Effector CD4-positive, alpha-beta T cell (primary cell): ENCODE measurements at places on chromosomes 7 and 10.
A peak's percentile ranks its signal among the peaks of the same experiment; 100 is the strongest.

DNA sequence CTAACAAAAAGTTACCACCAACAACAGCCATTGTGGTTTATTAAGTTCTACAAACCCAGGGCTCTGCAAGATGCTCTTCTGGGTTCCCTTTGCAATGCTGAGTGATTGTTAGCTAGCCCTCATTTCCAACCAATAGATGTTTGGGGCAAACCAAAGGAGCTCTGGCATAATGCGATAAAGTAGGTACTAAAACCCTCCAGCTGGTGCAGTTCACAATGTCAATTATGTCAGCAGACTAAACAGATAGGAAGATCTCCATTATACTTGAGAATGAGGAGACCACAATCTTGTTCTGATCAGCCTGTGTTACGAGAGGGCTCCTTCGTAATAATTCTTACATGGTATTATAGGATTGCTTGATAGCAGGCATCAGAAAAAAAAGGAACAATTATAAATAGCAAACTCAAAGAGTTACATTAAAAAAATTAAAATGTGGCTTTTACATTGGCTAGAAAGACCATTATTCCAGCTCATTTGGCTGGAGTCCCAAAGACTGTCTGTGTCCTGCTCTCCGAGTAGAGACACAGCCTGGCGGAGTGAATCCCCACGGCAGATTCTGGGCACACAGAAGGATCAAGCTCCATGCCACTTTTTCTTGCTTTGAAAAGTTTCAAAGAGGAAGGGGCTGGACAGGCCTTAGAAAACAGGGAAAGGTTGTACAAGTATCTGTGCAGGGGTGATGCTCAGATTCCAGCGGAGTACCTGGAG is 93.8 kb downstream of the ZRANB1 start:
- no peak for DNase-seq

DNA sequence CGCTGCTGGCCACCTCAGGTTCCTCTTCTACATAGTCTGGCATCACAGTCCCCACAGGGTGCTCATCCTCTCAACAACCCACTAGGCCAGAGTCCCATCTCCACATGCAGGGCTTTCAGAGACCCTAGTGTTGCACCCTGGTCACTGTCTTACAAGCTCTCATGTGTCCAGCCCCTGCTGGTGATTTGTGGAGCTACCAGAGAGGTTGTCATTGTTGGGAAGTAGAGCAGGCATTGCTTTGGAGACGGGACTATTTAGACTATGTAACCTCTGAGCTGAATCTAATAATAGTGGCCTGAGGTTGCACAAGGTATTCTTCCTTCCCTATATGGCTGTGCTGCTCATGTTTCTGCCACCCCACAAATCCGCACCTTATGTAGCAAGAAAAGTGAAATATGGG is 135.3 kb upstream of the VWC2 start:
- DNase-seq: no peak

DNA sequence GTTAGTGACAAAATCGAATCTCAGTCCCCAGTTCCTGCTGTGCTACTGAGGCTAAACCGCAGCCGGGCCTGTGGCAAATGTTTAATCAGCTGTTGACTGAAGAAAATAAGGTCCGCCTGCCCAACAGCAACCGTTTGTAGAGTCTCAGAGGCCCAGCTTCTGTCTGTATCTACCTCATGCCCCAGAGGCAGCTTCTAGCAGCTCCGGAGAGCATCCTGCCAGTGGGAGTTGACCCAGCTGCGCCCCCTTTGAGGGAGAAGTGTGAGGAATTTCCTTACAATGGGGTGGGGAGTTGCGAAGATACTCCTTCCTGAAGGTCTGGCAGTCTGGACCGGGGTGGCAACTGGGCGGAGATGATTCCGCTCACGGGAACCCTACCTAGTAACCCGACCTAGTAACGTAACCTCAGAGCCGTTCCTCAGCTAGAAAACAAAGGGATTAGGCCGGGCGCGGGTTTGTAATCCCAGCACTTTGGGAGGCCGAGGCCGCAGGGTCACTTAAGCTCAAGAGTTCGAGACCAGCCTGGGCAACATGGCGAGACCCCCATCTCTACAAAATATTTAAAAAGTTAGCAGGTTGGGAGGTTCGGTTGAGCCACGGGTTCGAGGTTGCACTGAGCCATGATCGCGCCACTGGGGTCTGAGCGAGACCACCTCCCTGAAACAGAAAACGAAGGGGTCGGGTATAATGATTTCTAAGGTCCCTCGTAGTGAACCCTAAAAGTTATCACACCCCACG is 846 bp upstream of the ZNF775 start:
- DNase-seq: peak; percentile 34

- no peak for DNase-seq
These were observed 112.4 kb upstream of the EEPD1 start for GRCh38 chr7:36040679-36041078.

DNA sequence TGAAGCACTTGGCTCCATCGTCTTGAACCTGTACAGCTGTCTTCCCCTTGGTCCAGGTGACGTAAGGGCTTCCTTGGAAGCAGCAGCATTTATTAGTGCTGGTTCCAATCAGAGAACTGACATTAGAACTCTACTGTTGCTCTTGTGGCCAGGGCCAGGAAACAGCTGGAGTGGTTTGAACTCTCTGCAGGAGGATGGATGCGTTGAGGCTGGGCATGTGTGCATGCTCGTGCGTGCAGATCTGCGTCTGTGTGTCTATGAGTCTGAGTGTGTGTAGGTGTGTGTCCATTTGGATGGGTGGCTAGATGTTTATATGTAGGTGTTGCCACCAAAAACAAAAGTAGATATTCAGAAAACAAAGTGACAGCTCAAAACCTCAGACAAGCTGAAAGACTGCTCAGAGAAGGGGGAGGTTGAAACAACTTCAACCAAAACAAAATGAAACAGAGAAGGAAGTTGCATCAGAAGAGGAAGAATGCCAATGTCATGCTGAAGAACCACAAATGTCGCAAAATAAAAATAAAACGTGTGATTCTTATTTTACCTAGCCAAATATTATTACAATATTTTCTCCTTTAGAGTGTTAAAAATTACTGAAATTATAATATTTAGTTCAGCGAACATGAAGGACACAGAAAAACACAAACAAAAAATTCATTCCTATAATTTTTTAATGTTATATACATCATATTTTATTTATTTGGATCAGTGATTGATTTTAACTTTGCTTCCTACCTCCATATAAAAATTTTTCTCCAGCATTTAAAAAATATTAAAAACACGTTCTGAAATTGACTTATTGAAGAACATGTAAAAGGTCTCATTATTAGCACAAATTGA is 96.1 kb upstream of the MKLN1 start:
- peak; percentile 57 for DNase-seq

DNA sequence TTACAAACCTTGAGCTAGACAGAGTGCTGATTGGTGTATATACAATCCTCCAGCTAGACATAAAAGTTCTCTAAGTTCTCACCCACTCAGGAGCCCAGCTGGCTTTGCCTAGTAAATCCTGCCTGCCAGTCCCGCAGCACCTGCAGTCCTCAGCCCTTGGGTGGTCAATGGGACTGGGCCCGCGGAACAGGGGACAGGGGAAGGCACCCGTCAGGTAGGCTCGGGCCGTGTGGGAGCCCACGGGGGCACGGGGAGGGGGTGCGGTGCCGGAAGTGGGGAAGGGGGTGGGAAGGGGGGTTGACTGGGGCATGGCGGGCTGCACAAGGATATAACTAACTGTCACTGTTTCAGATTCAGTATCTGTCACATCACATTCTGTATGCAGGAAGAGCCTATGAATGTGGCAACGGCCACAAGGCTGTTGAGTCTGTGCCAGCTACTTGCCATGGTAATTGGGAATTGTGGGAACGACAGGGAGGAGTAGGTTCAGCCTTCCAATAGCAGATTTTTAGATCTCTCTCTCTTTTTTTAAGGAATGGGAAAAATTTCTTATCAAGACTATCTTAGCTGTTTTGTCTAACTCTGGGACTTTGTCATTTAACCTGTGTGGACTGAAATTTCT is 205.1 kb upstream of the PLPP4 start:
- no peak for DNase-seq

DNA sequence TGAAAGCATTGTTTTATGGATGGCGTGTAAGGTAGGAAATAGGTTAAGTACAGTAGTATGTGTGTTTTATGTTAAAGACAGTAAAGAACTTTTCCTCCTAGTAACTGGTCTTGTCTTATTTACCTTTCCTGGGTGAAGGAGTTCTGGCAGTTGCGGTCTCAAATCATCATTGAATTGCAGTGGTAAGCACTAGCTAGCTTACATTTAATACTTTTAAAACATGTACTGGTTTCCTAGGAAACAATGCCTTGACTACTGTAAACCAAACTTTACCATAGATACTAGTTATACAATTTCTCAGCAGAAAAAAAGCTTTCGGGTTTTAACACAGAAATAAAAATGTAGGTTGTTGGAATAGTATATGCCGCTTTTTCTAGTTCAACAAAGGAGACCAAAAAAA is 37.7 kb downstream of the PRKG1 start:
- no peak for DNase-seq

DNA sequence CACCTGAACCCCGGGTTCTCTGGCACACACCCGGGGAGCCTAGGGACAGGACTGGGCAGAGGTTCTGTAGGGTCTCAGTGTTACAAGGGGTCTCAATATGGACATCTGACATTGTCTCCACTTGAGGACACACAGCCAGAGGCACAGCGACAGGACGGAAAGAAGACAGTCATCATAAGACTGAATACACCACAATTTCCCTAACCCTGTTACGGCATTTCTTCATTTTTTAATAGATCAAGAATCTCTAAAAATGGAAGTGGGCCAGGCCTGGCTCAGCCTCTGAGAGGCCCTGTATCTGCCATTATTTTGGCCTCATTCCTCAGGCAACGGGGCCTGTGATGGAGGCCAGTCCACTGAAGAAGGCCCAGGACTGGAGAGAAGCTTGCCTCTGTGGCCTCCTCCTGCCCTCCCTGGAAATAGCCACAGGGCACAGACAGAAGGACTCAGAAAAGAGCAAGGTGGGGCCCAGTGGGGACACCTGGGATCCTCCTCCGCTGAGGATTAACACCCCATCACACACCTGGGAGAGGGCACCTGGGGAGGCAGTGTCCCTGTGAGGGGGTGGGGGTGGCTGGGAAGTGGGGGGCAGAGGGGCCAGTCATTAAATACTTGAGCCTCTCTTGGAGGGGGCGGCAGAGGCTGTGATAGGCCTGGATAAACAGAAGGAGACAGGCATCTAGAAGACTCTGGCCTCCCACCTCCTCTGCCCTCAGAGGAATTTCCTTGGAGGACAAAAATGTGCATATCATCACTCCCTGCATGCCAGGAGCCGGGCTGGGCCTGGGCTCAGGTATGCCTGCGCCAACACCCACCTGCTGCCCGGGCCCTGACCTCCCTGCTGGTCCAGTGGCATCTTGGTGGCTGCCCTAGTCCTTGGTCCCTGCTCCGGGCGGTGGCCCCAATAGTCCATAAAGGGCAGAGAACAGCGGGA is 8.0 kb downstream of the SPOCK2 start:
- DNase-seq: no peak

DNA sequence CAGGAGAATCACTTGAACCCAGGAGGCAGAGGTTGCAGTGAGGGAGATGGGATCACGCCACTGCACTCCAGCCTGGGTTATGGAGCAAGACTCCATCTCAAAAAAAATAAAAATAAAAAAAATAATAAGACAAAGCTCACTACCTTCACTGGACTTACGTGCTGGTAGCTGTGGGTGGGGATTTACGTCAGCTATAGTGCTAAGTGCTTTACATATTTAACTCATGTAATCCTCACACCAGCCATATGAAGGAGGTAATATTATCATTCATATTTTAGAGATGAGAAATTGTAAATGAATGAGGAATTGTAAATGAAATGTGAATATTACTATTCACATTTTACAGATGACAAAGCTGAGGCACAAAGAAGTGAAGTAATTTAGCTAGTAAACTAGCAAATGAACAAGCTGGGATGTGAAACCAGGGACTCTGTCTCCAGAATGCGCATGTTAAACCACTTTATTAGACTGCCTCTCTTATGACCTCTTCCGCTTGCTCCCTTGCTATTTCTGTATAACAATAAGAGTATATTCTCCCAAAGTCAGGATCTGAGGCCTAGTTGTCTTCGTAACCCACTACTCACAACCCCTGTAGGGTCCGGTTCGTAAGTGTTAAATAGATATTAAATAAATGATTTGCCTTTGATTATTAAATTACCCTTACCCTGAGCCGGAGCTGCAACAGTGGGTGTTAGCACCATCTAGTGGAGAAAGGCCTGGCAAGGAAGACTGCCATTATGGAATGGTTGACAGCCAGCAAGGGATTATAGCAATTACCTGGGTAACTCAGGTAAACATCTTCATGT is 70.2 kb downstream of the HTR7 start:
- no peak for DNase-seq
